ENCODE measurements at places on chromosomes 13 and 19.
A peak's percentile ranks its signal among the peaks of the same experiment; 100 is the strongest.

- DNase-seq: no peak
These were observed 14.9 kb upstream of the IL4I1 start for GRCh38 chr19:49911381-49912145.

GRCh38 chr19:11519138-11519537 is 9.8 kb downstream of the ECSIT start:
- no peak for DNase-seq

DNA sequence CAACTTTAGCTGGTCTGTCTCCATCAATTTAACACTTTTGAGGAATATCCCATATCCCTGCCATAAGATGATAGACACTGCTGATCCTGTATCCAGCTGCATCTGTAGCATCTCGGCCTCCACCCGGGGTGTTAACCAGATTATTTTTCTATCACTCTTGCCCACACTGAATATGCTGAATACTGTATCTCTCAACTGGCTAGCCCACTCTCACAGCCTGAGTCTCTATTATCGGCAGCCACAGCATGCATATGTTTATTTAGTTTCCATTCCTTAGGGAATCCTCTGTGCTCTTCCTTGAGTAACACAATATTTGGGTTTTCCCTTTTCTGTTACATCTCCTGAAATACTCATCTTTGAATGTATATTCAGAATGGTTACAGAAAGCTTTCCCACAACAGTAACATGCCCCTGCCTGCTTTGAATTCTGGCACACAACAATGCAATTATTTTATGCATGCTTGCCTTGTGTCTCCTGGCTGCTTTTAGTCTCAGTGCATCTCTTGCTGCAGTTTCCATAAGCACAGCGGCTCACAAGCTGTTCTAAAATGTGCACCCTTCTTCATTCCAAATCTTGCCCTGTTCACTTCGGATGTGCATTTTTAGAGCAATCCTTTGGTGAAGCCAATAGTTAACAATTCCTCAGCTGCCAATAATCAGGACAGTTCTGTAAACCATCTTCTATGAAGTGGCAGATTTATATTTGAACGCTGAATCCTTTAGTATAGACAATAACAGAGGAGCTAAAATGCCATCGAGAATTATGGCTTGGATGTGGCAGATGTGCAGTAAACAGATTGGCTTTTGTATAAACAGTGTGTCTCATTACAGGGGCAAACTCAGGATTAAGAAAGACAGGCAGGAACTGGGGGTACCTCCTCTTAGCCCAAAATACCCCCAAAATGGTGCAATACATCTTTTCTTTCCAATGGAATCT is 261.9 kb upstream of the SOX21 start:
- DNase-seq: no peak

DNA sequence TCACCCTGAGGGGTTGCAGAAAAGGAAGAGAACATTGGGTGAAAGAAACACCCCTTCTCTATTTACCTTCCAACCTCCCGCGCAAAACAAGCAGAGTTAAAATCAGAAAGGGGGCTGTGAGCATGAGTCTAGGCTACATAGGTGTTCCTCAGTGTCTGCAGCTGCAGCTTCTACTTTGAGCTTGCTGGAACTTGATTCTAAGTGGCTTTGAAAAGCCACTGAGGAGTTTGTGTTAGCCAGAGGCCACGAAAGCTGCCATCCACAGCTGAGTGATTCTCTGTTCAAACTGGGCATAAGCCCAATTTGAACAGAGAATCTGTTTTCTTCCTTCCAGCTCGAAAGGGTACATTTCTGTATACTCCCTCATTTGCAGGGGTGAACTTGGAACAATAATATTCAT is 343.9 kb downstream of the PCDH9 start:
- no peak for DNase-seq

DNA sequence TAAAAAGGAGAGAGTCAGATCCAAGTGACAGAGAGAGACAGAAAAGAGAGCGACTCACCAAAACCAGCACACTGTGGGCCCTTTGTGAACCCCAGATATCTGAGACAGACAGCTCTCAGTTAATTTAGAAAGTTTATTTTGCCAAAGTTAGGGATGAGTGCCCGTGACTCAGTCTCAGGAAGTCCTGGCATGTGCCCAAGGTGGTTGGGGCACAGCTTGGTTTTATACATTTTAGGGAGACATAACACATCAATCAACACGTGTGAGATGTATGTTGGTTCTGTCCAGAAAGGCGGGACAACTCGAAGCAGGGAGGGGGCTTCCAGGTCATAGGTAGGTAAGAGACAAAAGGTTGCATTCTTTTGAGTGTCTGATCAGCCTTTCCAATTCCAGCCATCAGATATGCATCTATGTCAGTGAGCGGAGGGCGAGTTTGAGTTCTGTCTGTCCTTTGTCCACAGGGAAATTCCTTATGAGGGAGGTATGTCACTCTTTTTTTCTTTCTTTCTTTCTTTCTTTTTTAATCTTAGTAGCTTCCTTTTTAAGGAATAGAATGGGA is 37.2 kb upstream of the ATP11A start:
- no peak for DNase-seq

- no peak for DNase-seq
These were observed 4.1 kb downstream of the KPTN start for GRCh38 chr19:47479701-47480503.

DNA sequence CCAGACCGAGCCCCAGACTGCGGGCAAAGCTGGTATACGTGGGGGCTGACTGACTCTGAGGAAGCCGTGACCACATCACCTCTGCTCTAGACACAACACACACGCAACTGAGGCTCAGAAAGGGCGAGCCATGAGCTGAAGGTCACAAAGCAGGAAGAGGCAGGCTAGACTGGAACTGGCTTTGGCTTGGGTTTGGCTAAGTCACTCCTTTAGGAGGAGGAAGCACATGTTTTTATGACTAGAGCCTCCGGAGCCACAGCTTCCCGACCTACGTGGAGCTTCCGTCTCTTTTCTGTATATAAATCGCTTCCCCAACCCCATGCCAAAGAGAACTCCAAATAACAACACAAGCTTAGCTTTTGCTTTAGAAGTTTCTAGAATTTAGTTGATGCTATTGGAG is 48.0 kb downstream of the RFX2 start:
- peak; percentile 57 for DNase-seq

GRCh38 chr19:10535613-10536012 is 8.1 kb upstream of the ATG4D start:
- no peak for DNase-seq

DNA sequence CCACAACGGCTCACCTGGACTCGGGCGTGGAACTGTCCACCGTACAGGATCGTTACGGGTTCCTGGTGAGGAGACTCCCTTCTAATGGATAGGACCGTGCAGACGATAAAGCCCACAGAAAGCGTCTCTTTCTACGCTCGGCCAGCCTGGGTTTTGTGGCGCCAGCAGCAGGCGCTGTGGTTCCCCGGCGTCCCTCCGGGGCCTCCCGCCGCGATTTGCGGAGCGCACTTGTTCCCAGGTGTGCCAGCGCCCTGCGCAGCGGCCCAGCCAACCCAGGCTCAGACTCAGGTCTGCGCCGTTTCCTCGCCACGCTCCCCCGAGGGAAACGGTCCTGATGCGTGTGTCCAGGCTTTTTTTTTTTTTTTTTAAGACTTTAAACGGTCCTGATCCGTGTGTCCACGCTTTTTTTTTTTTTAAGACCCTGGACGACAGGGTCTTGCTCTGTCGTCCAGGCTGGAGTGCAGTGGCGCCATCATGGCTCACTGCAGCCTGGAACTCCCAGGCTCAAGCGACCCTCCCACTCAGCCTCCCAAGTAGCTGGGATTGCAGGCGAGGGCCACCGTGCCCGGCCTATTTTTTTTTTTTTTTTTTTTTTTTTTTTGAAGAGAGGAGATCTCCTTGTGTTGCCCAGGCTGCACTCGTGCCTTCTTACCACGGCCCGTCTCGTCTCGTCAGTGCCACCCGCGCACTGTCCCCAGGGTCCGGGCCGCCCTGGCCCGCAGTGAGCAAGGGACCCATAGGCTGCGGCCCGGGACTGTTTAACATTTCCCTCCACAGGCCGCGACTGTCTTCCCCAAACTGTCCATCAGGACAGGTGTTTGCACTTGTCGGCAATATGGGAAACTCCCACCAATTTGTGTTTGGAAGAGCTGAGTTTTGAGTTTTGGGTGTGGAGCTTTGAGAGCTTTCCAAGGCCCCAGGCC is 23.8 kb downstream of the GJA3 start:
- peak; percentile 66 for DNase-seq

DNA sequence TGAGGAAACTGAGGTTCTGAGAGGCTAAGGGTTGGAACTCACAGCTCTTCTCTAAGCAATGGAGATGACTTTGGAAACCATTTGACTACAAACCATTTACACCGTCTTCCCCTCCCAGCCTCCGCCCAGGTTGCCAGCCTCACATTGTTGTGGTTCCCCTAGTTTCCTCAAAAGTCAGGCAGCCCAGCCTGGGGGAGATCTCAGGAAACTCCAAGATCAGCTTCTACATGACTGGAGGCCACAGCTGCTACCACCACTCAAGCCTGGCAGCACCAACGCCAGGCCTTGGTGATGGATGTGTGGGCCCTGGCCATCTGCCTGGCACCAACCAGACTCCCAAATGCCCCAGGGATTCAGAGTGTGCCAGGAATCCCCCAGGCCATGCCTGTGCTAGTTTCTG is 207.9 kb downstream of the TSHZ3 start:
- DNase-seq: no peak

DNA sequence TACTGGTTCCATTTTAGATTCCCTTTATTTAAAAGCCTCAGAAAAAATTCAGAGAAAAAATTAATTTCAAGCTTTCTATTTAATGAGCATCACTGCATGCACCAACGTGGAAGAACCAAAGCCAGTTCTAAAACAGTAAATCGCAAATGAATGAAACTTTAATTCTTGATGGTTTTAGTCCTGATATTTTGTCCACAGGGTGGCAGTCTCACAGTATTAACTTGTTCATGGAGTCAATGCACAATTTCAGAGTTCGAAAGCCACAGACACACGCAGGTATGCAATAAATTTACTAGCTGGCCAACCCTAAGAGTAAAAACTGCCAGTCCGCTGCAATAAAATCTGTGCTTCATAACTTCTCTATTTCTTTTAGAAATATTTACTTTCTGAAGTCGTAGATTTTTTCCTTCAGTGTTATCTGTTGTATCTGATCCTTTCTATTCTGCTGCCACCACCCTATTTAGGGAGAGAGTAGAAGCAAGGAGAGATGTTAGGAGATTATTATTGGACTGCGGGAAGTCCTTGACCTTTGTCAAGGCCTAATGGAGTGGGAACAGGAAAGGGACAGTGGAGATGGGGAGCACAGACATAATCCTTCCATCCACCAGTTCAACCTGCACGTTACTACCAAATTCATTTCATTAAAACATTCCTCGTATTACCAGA is 7.0 kb upstream of the WBP4 start:
- no peak for DNase-seq

GRCh38 chr19:41933693-41934426 is 5.6 kb upstream of the ERFL start:
- DNase-seq: no peak

DNA sequence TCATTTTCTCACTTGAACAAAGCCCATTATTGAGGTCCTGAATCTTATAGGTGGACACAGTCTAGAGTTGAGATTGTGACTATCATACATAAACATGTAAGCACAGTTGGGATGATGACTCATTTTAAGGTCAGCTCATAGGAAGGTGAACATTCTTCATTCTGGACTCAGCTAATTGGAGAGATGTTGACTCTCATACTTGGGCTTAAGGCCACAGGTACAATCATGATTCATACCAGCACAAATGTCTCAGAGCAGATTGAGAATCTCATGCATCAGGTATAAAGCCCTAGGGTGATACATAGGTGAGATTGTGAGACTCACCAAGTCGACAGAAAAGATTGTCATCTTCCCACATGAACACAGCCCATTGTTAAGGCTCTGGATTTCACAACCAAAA is 62.3 kb upstream of the ZNF724 start:
- DNase-seq: no peak

GRCh38 chr19:7902796-7903243 is 857 bp upstream of the MAP2K7 start:
- DNase-seq: peak; percentile 58

- DNase-seq: no peak
These were observed 356.7 kb downstream of the FGF9 start for GRCh38 chr13:22027566-22027965.

DNA sequence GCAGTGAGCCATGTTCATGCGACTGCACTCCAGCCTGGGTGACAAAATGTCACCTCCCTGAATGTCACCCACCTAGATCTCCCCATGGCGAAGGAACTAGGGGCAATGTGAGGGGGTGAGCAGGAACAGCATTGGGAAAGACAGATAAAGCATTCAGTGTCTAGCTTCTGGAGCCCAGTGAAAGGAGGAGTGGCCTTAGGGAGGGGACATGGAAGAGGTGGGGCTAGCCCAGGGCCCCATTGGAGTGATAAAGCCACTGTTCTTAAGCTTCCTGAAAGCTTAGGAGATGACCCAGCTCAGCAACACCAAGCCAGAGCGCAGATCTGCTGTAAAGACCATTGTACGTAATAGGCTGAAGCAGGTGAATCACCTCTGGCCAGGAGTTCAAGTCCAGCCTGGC is 13.0 kb upstream of the KCNN1 start:
- DNase-seq: no peak

Measured in right lobe of liver (tissue), 6 donors.